ENCODE measurements at places on chromosomes 2 and 18.

- no peak for DNase-seq
These were observed 2.8 kb upstream of the SCRN3 start for GRCh38 chr2:174392706-174393105.

GRCh38 chr2:144943986-144944385 lies 424.1 kb upstream of the ZEB2 start:
- DNase-seq = no peak

GRCh38 chr18:37451239-37451825 lies 114.3 kb downstream of the CELF4 start:
- no peak for DNase-seq

- no peak for DNase-seq
These were observed 302.9 kb upstream of the ERBB4 start for GRCh38 chr2:212841460-212841859.

- DNase-seq = no peak
These were observed 23.4 kb downstream of the NR4A2 start for GRCh38 chr2:156309167-156309566.

- no peak for DNase-seq
These were observed 63.1 kb upstream of the KLHL14 start for GRCh38 chr18:32835951-32836350.

- no peak for DNase-seq
These were observed 19.4 kb upstream of the EHBP1 start for GRCh38 chr2:62686012-62686685.

GRCh38 chr2:67581751-67582150 lies 184.6 kb downstream of the ETAA1 start:
- DNase-seq = no peak

DNA sequence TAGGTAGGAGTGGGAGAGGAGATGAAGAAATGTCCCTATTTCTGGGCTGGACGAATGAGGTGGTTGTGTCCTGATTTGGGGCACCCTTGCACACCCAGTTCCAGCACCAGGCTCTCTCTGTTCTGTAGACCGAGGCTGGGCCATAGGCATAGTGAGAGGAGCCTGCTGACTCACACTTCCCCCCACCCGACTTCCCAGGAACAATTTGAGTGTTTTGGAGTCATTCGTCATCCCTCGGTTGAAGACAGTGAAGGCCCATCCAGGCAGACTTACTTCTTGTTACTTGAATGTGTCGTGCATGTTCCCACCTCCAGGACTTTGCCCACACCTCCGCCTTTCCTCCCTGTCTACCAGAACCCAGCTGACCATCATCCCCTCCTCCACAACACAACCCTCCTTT lies 179.1 kb downstream of the HAUS1 start:
- no peak for DNase-seq

DNA sequence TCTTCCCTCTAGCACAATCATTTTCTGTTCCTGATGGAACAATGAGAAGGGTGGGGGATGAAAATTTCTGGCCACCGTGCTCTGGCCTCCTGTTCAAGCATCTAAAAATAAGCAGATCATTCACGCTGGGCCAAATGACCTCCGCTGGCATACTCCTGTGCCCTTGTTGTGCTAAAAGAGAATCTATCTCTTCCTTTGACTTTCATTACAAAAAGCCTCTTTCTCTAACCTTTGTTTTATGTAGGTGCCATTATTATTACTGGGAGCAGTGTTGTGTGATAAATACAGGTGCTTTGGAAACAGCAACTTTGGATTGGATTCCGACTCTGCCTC lies 44.6 kb upstream of the B3GNT2 start:
- DNase-seq = no peak

GRCh38 chr2:39266139-39266805 lies 22.5 kb upstream of the CDKL4 start:
- peak; percentile 15 for DNase-seq

DNA sequence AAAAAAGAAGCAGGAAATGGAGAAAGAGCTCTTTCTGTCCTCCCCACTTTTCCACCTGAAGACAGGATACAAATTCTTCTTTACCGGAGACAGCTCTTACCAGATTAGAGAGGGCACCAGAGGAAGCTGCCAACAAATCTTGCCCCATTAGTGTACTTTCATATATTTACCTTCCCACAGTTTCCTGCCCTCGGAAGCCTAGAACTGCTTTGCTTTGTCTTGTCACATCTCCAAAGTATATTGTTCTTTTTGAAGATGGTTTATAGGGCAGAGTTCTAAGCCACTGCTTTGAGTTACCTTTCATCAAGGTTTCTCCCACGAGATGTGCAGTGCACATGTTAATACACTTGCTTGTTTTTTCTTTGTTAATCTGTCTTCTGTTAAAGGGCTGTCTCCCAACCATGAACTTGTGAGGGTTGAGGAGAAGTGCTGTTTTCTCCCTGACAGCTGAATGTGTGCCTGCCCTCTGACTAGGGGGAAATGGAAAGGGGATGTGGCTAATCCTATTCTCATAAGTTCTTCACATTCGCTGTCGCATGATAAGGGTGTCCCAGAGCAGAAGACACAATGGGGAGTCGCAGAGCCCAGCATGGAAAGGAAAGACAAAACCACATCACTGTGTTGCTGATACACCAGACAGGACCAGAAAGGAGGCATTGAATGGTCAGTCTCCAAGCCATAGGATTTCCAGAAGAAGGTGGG lies 24.2 kb downstream of the CENPA start:
- no peak for DNase-seq

GRCh38 chr18:11883153-11883552 lies 25.0 kb downstream of the MPPE1 start:
- DNase-seq = no peak

DNA sequence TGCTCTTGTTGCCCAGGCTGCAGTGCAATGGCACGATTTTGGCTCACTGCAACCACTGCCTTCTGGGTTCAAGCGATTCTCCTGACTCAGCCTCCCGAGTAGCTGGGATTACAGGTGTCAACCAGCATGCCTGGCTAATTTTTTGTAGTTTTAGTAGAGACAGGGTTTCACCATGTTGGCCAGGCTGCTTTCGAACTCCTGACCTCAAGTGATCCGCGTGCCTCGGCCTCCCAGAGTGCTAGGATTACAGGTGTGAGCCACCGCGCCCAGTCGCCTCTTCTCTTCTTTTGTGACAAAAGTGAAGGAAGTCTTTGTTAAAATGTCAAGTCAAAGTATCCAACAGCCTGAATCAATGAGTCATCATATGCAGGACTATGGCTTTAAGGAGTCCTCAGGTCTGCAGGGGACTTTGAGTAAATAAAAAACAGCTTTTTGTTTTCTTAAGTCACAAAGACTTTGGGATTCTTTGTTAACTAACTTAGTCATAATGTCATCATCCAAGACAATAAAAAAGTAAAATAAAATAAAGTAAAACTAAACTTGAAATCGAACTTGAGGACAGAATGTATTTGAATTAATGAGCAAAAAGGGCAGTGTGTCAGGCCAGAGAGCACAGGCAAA lies 1153.2 kb downstream of the SUCLG1 start:
- no peak for DNase-seq

DNA sequence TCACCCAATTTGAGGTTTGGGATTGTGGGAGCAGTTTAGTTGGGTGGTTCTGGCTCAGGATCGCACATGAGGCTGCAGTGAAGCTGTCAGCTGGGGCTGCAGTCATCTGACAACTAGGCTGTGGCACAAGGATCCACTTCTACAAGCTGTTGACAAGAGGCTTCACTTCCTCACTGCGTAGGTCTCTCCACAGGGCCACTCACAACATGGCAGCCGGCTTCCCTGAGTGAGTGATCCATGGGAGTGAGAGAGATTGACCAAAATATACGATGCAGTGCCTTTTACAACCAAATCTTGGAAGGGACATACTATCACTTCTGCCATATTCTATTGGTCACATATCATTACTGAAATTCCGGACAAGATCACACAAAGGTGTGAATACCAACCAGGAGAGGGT lies 187.5 kb downstream of the DLGAP1 start:
- no peak for DNase-seq

DNA sequence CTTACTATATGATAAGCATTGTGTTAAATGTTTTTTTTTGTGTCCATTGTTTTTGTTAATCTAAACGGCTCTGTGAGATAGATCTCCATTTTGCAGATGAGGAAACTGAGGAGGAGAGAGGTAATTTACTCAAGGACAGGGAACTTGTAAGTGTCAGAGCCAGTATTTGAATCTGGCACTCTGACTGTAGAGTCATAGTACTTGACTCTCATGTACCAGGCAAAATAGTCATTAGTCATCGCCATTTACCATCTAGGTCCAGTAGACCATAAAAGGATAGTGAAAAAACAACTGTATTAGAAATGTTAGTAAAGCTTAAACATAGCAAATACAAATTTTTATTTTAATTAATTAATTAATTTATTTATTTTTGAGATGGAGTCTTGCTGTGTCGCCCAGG lies 4.8 kb downstream of the PSMD14 start:
- no peak for DNase-seq

GRCh38 chr18:199214-199613 lies 40.9 kb downstream of the USP14 start:
- no peak for DNase-seq

DNA sequence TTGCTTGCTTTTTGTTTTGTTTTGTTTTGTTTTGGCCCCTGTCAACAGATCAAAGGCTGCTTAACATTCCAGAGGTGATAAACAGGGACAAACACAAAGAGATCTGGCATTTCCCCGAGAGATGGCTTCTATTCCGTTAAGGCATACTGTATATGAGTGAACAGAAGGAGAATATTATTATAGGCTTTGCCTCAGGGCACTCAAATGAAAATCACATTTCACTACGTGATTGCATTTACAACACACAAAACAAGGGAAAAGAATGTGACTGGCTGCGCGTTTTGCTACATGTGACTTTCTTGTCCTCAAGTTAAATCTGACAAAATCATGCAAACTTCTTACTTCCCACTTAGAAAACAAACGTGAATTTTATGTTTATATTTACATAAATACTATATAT lies 1037.9 kb upstream of the DDX18 start:
- DNase-seq = no peak

DNA sequence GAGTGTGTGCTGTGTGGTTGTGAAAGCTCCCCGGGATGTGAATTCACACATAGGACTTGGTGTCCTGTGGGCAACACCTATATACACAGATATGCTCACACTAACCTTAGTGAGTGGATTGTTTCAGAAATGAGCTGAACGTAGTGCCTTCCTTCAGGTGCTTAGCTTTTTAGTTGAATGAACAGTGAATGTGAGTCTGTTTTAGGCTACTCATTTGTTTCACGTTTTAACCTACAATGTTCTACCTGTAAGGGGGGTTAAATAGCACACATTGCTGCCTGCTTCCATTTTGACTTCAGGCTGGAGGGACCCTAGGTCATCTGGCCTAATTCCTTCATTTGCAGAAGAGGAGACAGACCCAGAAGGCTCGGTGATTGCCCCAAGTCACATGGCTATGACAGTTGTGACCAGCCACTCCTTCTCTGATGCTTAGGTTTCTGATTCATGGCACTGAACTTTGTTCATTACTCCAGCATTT lies 1.0 kb downstream of the PLEK start:
- no peak for DNase-seq

DNA sequence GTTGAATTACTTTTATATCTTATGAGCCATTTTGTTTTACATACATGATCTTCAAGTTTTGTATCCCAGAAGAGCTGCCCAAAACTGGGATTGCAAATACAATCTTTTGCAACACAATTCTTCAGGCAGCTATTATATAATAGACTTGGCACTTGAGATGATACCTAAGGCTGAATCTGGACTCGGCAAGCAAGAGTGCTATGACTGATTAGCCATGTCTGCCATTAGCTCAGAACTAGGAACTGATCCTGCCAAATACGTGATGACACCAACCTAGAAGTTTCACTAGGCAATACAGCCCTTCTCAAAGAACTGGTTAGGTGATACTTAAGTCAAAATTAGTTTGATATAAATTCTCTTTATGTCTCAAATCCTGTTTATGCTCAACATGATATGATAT lies 619.6 kb downstream of the CPS1 start:
- no peak for DNase-seq

- peak; percentile 83 for DNase-seq
These were observed 208.0 kb upstream of the FBXO11 start for GRCh38 chr2:48114256-48114655.

GRCh38 chr18:67276638-67277037 lies 239.9 kb downstream of the DSEL start:
- no peak for DNase-seq

DNA sequence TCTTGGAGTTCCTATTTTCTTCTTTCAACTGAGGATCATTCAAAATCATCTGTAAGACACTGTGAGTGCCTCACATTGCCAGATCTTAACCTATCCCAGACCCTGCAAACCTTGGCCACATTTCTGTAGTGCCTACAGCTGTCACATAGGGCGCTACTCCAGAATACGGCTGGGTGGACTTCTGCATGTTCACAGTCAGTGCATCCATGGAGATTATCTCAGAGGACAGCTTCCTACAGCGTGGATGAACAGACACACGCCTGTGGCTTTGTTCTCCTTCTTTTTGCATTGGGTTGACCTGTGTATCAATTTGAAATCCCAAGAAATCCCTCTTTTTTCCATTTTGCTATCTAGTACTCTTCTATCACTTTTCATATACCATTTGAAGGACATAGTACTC lies 1.9 kb upstream of the KLHL29 start:
- DNase-seq = no peak

DNA sequence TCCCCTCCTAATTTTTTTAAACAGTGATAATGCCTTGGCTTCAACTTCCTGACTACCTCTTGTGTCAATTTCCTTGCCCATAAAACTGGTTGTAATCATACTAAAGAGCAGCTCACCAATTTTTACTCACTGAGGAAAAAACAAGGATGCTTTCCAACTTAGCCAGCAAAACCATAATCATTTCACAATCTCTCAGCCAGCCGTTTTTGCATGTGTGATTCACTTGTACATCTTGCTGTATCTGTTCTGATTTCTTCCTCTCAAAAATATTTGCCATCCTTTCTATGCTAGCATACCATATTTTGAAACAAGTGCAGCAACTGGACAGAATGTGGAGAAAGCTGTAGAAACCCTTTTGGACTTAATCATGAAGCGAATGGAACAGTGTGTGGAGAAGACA lies 60.7 kb downstream of the RAB27B start:
- DNase-seq = no peak

- no peak for DNase-seq
These were observed 43.1 kb upstream of the PTH2R start for GRCh38 chr2:208363485-208363884.

DNA sequence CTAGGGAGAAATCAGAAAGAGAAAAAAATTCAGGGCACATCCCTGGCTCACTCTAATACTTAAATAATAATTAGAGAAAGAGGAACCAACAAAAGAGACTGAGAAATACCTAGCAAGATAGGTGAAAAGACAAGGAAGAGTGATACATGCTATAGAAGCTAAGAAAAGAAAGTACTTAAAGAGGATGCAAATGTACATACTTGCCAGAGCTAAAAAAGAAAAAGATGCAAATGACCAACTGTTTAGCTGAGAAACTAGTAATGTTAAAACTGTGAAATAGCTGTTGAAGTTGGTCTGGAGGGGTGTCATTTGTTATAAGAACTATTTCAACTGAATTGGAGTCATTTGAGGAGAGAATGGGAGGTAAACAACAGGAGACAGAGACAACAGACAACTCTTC lies 412.2 kb downstream of the SPAG16 start:
- DNase-seq = no peak
